LNCaP clone FGC (cell line): ENCODE measurements at places on chromosomes 3 and 15.

DNA sequence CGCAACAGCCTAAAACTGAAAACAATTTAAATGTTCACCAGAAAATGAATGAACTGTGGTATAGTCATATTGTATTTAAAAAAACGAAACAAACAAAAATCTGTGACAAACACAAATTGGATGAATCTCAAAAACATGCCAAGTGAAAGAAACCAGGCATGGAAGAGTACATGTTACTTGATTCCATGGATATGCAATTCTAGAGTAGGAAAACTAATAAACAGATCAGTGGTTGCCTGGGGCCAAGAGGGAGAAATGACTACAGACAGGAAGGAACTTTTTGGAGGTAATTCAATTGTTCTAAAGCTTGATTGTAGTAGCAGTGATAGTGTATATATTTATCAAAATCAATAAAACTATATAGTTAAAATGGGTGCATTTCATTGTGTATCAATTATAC, 16.8 kb downstream of the UBE3A start:
- no peak for DNase-seq

DNA sequence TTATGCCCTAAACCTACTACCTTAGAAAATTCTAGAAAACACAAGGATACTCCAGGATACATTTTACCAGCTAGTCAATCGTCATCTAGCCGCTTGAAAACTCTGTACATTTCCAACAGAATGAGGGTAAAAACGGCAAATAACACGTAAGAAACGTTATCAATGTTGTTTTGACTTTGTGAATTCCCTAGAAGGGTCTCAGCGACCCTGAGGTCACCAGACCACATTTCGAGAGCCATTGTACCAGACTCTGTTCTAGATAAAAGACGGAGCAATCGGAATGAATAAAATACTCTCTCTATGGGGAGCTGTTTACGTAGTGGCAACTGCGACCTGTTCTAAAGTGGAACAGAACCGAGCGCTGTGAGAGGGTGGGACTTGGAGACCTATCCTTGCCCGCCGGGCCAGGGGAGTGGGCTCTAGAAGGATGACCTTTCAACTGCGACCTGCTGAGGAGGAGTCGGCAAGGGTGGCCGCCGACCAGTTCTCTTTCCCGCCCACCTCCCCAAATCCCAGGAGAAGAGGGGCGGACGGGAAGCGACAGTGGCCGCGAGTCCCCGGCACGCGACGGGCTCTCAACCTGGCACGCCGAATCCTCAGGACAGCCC, 778 bp upstream of the AP4E1 start:
- peak; percentile 6 for DNase-seq

GRCh38 chr3:128395046-128395445, 71.6 kb downstream of the DNAJB8 start:
- no peak for DNase-seq

DNA sequence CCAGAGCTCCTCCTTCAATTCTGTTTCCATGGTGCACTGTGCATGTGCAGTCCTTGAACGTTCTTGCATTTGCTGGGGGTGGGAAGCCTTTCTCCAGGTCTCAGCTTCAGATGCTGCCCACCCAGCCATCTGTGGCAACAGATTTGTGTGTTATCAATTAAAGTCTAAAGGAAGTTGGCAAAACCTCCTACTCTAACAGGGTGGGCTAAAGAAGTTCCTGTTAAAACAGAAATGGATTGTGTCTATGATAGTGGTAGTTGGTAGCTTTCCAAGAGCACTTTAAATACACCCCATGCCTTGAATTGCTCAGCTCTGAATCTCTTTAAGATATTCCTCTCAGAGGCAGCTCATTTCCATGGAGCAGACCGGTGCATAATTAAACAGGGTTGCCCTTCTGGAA, 488.0 kb upstream of the SUCLG2 start:
- DNase-seq, result no peak

DNA sequence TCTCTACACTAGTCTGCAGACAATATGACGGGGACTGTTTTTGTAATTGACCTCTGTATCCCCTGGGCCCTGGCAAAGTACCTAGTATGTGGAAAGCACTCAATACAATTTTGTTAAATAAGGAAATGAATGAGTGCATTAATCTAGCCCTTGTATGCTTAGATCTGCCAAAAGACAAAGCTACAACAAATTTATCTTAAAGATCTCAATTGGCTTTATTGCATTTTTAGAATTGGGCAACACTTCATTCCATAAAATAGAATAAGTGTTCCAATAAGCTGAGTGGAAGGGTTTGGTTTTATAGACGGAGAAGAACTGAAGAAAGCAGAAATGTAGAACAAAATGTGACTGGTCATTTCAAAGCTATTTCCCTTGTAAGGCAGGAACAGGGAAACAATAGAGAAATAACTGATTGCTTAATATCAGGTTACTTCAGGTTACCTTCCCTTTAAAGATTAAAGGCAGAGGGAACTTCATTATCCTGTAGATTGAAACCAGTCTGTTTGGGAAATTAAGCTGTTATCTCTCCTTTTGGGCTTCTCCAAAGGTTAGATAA, 108.3 kb upstream of the MME start:
- peak; percentile 43 for DNase-seq

DNA sequence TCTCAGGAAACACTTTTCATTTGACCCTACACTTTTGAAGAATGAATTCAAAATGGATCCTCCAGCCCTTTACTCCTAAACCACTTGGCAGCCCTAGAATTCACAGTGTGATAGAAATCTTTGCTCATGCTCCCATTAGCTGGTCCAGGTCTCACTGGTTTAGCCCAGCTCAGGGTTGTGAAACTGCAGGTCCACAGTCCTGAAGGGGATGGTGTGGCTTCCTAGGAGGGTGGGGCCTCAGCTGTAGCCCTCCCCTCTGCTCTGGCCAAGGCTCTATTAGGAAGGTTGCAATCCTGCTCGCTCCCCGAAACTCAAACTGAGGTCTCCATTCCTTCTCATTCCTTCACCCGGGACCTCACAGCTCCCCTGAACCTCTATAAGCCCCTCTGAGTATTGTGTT, 21.6 kb upstream of the TICRR start:
- no peak for DNase-seq

DNA sequence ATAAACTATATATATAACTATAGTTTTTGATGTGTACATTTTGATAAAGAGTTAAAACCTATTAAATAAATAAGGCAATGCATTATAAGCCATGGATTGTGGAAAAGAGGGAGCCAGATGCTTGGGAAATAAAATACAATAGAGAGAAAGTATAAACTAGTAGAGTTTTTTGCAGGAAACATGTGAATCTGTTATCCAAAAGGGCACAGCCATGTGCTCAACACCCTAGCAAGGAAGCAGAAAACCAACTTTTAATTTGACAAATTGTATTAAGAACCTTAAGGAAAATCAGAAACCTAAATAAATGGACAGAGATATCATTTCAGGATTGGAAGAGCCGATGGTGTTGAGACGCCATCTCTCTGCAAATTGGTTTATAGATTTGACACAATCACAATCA, 63.5 kb downstream of the ITGB5 start:
- no peak for DNase-seq

- no peak for DNase-seq
These were observed 38.5 kb upstream of the XCR1 start for GRCh38 chr3:46065750-46066256.

DNA sequence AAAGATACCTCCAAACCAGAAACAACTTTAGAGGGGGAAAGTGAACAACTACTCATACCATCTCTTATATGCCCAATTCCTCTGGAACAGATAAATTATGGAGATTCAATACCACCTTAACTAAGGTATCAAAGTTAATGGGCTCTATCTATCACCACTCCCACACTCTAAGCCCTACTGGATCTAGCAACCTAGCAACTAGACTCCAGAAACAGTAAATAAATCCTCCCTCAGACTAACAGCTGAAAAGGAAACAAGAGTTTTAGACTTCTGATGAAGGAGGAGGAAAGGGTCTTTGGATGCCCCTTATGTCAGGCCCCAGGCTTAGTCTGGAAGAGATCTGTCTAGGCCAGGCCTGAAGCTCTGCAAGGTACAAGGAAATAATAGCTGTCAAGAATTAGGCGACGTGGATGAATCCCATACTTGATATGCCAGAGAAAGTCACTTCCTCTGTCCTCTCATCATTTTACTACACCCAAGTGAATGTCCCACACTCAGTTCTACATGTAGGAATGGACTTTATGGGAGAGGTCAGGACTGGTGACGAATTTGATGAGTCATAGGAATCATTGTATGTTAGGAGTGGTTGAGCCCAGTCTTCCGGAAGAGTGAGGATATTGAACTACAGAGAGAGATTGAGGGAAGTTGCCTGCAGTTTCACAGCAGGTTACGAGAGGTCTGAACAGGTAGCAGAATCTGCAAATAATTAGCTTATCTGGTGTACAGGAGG, 113.8 kb downstream of the AKAP13 start:
- DNase-seq, result no peak

- no peak for DNase-seq
These were observed 116.3 kb downstream of the MITF start for GRCh38 chr3:69855436-69856162.

DNA sequence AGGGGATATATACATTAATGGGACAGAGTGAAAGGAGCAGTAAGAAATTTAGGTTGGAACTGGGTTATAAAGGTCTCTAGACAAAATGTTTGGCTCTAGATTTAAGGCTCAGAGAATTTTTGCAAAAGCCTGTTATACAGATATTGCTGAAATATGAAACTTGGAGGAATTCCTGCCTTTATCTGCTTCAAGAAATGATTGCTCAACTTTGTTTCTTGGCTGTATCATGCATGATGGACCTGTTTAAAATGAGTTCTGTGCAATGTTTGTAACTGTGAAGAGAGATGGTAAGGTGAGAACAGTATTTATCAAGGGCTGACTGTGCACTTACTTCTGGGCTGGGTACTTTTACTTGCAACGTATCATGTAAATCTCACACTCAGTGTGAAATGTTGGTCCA, 3.3 kb downstream of the CRYBG3 start:
- no peak for DNase-seq
